ENCODE measurements at places on chromosomes 4 and X.

GRCh38 chr4:102008711-102009110 lies 218.2 kb downstream of the BANK1 start:
- no peak for DNase-seq

GRCh38 chr4:76091052-76091451 lies 16.5 kb downstream of the ART3 start:
- DNase-seq: no peak

DNA sequence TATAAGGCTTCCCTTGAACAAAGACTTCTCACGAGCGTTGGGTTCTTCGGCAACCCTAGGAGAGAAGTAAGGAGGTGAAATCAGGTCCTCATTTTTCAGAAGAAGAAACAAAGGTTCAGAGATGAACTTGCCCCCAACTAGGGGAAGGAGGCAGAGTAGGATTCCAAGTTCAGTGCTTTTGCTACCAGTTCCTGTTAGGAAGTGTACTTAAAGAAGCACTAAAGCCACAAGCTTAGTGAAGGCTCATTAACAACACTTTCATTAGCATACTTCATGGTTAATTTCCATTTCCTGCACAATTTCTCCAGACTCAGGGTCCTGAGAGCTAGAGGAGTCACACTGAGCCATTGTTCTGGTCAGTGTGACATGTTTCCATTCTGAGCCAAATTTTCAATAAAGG lies 52.1 kb downstream of the VSIG4 start:
- no peak for DNase-seq

DNA sequence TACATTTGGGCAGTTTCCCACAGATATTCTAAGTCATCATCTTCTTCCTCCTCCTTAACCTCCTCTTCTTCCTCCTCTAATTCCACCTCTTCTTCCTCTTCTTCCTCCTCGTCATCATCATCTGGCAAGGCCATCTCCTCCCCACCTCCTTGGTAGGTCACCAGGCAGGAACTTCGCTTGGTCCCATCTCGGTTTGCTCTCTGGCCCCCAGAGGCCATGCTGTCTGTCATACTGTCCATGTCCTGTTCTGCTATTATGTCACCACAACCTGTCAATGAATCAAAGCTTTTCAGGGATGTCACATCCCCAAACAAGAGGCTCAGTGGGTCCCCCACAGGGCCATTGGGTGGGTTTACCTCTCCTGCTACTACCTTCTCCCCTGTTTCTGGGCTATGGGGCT lies 13.5 kb downstream of the AMER1 start:
- no peak for DNase-seq

- no peak for DNase-seq
These were observed 760 bp downstream of the TMEM165 start for GRCh38 chr4:55396308-55397125.

- DNase-seq: no peak
These were observed 2.7 kb downstream of the FAT4 start for GRCh38 chr4:125317525-125317877.

DNA sequence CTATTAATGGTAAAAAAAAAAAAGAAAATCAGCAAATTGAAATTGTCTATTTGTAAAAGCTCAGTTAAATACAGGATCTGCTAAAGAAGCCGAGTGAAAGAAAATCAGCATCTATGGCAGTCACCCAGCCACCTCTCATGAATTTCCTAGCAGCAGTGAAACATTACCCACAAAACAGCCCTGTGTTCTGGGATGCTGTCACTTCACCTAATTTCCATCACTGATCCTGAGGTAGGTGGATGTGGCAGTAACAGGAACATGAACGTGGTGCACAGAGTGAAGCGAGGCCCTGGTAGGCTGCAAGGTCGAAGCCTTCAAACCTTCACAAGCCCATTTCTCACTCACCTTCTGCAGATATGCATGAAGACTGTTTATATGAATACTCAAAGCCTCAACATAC lies 65.2 kb downstream of the RXFP1 start:
- no peak for DNase-seq

DNA sequence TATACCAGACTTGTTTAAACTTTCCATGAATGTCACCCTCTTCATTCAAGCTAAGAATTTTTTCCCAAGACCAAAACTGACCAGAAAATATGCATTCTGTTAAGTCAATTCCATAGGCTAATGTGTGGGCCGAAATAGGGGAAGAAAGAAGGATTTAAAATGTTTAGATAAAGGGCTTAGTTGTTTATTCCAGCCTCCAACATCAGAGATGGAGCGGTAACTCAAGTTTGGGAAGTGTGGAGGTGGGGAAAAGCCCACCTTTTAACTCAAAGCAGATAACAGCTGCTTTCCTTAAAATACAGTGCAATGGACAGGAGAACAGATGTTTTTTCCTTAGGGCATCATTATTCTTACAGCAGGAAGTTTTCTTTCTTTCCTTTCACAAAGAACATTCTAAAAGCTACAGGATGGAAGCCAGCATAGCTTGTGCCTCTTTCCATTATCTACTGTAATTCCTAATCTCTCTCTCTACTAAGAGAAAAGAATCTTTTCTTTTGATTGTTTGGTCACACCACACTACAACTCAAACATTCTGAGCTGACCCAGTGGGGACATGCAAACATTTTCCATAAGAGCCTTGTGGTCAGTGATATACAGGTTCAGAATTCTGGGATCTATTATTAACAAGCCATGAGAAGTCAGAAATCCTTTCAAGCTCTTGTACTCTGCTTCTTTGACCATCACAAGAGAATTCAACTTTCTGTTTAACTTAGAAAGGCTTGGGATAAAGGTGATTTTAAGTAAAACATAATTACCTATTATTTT lies 101.6 kb downstream of the PDE5A start:
- no peak for DNase-seq

- DNase-seq: no peak
These were observed 359.7 kb downstream of the ADAM29 start for GRCh38 chr4:175277816-175278215.

GRCh38 chr4:6264225-6264540 lies 5.5 kb upstream of the WFS1 start:
- DNase-seq: no peak

DNA sequence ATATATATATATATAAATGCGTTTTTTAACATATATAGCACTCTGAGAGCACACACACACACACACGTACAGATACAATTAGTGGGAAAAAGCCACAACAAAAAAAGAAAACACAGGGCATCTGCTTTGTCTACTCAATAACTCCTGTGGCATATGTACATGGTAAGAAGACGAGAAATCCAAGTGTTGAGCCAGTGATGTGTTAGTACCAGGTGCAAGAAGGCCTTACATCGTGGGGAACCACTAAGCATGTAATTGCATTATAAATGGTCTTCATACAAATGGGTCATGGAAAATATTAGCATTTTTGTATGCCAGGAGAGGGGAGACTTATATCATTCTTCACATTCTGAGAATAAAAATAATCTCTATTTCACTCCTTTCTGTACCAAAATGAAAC lies 62.7 kb upstream of the FAM47B start:
- DNase-seq: no peak

- DNase-seq: no peak
These were observed 74.7 kb downstream of the PPARGC1A start for GRCh38 chr4:23814996-23815660.

GRCh38 chr4:129747756-129748155 lies 651.8 kb downstream of the C4orf33 start:
- no peak for DNase-seq

GRCh38 chr4:91729851-91730250 lies 573.9 kb upstream of the GRID2 start:
- no peak for DNase-seq

- no peak for DNase-seq
These were observed 4.5 kb downstream of the CASP3 start for GRCh38 chr4:184644553-184645307.

GRCh38 chr4:27684610-27685011 lies 824.0 kb downstream of the STIM2 start:
- no peak for DNase-seq

GRCh38 chr4:81738891-81739290 lies 267.2 kb upstream of the RASGEF1B start:
- no peak for DNase-seq

DNA sequence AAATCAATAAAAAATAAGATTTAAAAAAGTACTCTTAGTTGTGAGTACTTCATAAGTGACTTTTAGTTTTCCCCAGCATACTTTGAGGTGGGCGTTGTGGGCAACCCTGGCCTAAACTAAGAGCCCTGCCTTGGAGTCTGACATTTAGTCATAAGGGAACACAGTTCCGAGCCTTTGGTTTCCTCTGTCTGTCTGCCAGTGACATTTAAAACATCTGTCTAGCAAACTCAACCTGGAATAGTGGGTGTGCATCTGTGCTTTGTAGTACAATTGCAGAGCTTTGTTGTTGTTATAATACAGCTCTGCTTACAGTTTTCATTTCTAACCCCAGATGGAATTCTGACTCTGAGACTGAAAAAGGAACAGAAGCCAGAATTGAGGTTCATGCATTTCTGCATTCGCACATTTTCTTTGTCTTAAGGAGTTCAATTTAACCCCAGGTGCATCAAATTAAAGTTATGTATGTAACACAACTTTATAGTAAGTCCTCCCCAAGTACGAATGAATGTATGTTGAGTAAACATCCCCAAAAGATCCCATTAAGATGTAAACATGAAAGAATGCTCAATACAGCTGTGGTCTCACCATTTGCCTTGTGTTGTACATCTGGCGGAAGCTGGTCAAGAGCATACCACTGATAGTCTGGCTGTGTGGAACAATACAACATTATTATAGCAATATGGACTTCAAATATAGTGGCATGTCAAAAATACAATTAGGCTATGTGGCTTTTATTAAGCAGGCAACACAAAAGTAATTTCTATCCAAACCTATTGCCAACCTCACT lies 25.9 kb downstream of the TNIP3 start:
- no peak for DNase-seq

DNA sequence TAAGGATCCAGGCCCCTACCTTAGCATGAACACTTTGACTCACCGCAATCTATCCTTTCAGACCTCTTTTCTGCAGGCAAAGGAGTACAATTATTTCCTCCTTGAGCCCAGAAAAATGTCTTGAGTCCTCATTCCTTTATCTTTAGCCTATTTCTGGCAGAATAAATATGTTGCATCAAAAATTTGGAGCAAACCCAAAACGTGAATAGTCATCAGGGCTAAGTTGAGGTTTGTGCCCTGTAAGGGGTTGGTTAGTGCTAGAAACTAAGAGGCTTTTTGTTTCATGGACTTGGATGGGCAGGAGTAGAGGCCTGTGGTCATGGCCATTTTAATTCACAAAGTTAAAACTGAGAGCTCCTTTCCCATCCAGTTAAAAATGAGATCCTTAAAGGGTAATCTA lies 460.3 kb downstream of the GBA3 start:
- no peak for DNase-seq

- DNase-seq: no peak
These were observed 789 bp upstream of the SRPX start for GRCh38 chrX:38221391-38221929.

GRCh38 chrX:130975947-130976346 lies 72.9 kb upstream of the ENOX2 start:
- DNase-seq: no peak

- no peak for DNase-seq
These were observed 148.8 kb upstream of the TBL1X start for GRCh38 chrX:9316096-9316495.

DNA sequence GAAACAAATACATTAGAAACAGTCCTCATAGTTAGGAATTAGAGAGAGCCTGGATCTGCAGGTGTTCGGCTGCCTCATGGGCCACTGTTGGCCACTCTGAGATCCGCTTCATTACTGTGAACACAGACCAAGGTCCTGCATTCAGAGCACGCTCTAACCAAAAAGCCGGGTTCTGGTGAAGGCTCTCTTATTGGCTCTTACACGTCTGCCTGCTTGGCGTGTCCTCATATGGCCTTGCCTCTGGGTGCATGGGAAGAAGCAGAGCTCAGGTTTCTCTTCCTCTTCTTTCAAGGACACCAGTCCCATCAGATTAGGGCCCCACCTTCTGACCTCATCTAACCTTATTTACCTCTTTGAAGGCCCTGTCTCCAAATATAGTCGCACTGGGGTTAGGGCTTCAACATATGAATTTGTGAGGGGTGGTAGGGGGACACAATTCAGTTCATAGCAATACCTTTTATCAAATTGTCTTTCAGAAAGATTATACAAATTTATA lies 37.1 kb upstream of the ELF2 start:
- DNase-seq: no peak

DNA sequence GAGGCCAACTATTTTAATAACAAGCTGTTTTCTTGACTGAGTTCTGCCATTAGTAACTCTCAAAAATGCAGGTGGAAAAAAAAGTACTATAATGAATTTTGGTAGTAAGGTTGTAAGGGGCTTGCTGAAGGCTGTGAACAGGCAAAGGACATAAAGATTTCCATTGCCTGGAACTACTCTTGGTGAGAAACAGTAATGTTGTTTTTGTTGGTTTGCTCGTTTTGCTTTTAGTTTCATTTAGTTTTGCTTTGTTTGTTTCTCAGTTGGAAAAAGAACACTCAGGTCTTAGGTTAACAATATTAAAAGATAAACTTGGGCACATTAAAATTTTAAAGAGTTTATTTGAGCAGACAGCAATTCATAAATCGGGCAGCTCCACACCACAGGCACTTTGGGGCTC lies 824.5 kb upstream of the HTR2C start:
- DNase-seq: no peak

- no peak for DNase-seq
These were observed 457 bp downstream of the TFE3 start for GRCh38 chrX:49042581-49043219.

GRCh38 chrX:18886005-18886343 lies 97.9 kb downstream of the PHKA2 start:
- no peak for DNase-seq

- DNase-seq: no peak
These were observed 260.4 kb downstream of the PDGFC start for GRCh38 chr4:156711193-156711590.

DNA sequence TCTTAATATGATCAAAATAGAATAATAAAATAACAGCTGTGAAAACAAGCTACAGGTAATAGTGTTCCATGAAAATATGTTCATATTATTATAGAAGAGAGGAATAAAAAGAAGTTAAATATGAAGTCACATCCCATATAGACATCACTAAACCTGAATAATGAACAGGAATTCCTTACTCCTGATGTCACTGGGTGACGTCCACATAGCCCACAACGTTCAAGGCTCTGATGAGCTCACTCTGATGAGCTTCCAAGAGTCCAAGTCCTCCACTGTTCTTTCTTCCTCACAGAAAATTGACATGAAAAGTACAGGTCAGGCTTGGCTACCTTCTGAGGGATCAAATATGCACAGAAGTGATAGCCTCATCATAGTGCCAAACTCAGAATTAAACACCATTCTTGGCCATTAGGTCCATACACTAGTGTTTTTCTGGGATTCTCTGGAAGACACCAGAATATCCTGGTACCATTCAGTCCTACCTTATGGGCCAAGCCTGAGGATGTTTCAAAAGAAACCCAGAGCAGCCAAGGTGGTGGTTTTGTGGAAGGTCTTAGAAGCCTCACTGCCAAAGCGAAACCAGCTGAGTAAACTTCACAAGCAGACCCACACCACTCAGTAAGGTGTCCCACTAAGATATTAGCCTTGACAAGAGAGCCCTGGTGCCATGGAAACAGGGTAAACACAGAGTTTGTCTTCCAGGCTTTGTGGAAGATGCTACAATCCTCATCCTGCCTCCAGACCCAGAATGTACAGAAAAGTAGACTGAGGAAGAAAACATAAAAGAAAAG lies 138.4 kb upstream of the HHIP start:
- DNase-seq: no peak

- no peak for DNase-seq
These were observed 164.2 kb upstream of the SPRY1 start for GRCh38 chr4:123232439-123232838.

- DNase-seq: no peak
These were observed 183.4 kb downstream of the SPRY1 start for GRCh38 chr4:123579961-123580360.

- DNase-seq: no peak
These were observed 28.0 kb upstream of the RBM41 start for GRCh38 chrX:107146670-107147069.

Data from stimulated activated CD8-positive, alpha-beta memory T cell treated with anti-CD3 and anti-CD28 coated beads, Interleukin-7, amount 100 ng/mL, for 24 hours (primary cell).